ENCODE measurements at places on chromosomes 1 and 21.

- peaks cover under 1% of the 10 kb centered on the region for H3K36me3 ChIP-seq
- peaks cover 45% of the 10 kb centered on the region for H3K27me3 ChIP-seq
- peak overlapping the region; percentile 99 for H3K27ac ChIP-seq
Measured at GRCh38 chr1:54359393-54360162, 46.6 kb downstream of the SSBP3 start.

DNA sequence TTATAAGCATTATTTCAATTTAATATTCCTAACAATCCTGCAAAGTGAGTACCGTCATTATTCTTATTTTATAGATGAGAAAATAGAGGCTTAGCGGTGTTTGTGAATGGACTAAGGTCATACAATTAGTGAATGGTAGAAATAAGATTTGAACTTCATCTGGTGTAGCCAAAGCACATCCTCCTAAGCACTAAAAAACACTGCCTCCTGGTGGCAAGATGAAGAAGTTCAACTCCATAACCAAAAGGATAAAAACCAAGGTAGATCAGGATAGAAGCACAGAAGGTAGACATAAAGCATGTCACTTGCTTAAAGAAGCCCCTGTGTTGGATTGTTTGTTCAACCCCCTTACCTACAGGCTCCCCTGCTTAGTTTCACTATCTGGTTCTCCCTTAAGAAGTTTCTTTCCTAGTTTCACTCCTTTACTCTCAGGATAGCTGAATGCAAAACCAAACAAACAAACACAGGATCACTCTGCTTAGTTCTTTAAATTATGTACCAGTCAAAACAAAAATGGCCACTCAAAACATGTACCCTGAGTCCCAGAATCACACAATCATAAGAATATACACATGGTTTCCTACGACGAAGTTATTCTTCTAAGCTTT, 12.7 kb upstream of the AIM2 start:
- DNase-seq, result no peak
- peak overlapping the region; percentile 44 for H3K27ac ChIP-seq
- peaks cover 31% of the 10 kb centered on the region for H3K4me1 ChIP-seq
- no peak overlapping the region for H3K4me3 ChIP-seq
- H3K27me3 ChIP-seq, result peaks cover 4% of the 10 kb centered on the region
- no peaks in the 10 kb centered on the region for H3K36me3 ChIP-seq

DNA sequence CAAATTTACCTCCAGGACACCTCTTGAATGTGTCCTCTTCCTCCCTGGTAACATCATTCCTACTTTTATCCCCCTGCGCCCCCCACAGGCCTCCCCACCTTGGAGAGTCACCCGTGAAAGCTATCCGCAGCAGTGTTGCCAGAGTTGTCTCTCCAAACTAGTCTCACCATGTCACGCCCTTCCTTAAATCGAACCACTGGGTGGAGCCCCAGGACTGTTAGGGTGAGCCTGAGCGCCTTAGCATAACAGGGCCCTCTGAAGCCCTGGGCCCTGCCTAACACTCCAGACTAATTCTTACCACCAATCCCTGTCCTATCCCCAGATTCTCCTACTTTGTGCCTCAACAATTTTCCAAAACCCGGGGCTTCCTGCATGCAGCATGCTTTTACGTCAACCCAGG, 35.0 kb downstream of the HSD3B2 start:
- DNase-seq, result no peak
- H3K27ac ChIP-seq, result no peak overlapping the region
- no peak overlapping the region for H3K4me3 ChIP-seq
- no peaks in the 10 kb centered on the region for H3K36me3 ChIP-seq

GRCh38 chr1:181135437-181135731, 46.9 kb downstream of the IER5 start:
- H3K4me1 ChIP-seq, result peaks cover 44% of the 10 kb centered on the region
- H3K36me3 ChIP-seq, result peaks cover 6% of the 10 kb centered on the region
- no peak overlapping the region for H3K4me3 ChIP-seq
- no peak for DNase-seq

DNA sequence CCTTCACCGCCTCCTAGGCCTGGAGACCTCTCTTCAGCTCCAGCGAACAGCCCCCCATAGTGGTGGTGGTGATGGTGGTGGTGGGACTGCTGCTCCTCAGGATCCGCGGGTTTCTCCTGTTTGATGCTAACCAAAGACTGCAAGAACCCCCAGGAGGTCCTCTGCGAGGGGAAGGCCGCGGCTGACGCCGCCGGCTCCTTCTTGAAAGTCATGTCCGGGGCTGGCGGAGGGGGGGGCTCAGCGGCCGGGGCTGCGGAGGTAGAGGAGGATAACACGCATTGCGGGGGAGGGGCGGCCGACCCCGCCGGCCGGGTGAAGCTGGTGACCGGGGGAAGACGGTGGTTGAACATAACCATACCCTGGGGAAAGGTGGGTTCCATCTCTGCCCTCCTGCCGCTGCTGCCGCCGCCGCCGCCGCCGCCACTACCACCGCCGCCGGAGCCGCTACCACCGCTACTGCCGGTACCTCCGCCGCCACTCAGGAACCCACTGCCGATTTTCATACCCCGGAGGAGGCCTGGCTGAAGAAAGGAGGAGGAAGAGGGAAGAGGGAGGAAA, 554 bp downstream of the ZNF281 start:
- peak overlapping the region; percentile 93 for H3K4me3 ChIP-seq
- DNase-seq, result peak; percentile 62

DNA sequence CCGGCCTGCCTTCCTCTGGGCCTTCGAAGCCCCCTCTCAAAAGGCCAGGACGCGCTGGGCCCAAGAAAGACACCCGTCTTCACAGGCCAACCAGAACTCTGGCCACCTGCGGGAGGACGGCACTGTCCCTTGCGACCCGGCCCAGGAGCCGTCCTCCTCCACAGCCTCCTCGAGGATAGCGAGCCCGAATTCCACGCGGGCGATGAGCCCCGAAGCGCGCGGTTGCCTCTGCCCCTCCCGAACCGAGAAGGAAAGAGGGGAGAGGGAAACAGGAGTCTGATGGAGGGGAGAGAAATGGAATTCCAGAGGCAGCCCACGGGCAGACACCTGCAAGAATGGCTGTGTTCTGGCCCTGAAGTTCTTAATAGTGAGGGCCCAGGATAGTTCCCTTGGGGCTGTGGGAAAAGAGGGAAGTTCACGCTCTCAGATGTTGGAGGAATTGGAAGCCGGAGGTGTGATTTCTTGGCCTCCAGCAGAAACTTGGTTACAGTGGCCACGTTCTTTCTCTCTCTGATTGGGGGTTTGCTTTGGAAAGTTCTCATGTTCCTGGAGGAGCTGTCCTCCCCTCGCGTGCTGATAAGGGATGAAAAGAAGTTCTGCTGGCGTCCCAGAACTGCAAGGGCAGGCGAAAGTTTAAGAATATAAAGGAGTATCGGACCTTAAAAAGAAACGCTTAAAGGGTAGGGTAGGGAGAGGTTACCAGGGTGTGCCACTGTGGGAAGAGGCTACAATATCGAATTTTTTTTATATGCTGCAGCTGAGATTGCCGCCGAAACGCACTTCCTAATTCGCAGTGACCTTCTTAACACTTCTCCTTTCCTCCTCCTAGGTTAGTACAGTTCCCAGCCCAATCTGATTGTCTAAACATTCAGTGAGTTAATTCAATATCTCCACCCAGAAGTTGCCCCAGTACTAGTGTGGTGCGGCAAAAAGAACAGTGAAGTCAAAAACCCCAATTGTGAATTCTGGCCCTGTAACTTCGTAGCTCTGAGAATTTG, 5.8 kb upstream of the SLC44A5 start:
- H3K36me3 ChIP-seq, result no peaks in the 10 kb centered on the region
- no peak for DNase-seq
- peak overlapping the region; percentile 79 for H3K4me3 ChIP-seq
- no peak overlapping the region for H3K27ac ChIP-seq
- H3K27me3 ChIP-seq, result peaks cover 22% of the 10 kb centered on the region

GRCh38 chr1:216904471-216904870, 181.2 kb upstream of the ESRRG start:
- peaks cover 36% of the 10 kb centered on the region for H3K4me1 ChIP-seq
- peaks cover 4% of the 10 kb centered on the region for H3K27me3 ChIP-seq
- H3K36me3 ChIP-seq, result no peaks in the 10 kb centered on the region
- H3K27ac ChIP-seq, result peak overlapping the region; percentile 23
